H54 (cell line): ENCODE measurements at places on chromosomes 16 and 17.

DNA sequence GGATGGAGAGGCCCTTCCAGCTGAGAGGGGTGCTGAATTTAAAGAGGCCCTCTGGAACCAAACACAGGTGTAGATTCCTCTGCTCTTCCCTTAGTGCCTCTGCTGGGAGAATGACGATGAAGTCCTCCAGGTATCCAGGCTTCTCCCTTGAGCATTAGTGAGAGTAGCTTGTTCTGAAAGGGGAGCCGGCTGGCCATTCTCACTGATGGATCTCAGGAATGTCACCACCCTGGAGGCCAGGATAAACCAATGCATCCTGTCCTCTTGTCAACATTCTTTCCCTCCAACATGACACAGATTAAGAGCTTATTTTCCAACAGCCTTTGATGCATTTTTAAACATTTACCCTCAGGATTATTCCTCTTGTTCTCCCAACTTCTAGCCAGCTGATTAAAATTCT is 325.5 kb downstream of the CA10 start:
- DNase-seq: no peak

DNA sequence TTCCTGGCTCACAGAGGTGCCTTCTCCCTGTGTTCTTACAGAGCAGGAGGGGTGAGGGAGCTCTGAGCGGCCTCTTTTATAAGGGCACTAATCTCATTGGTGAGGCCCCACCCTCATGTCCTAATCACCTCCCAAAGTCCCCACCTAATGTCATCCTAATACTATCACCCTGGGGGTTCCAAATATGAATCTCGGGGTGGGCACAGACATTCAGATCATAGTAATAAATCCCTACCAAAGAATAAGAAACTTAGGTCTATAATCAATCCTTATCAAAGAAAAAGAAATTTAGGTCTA is 32.3 kb upstream of the METRNL start:
- no peak for DNase-seq

DNA sequence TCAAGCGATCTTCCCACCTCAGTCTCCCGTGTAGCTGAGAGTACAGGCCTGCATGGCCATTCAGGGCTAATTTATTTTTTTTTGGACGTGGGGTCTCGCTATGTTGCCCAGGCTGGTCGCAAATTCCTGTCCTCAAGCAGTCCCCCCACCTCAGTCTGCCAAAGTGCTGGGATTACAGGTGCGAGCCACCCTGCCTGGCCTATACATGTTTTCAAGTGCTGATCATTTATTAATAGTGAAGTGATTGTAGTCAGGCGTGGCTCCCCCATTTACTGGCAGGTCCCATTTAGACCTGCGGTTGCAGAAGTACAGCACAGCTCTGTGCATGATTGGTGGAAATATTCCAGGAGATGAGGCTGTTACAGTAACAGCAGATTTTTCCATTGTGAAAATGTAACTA is 8.4 kb downstream of the FOXK2 start:
- DNase-seq: no peak

DNA sequence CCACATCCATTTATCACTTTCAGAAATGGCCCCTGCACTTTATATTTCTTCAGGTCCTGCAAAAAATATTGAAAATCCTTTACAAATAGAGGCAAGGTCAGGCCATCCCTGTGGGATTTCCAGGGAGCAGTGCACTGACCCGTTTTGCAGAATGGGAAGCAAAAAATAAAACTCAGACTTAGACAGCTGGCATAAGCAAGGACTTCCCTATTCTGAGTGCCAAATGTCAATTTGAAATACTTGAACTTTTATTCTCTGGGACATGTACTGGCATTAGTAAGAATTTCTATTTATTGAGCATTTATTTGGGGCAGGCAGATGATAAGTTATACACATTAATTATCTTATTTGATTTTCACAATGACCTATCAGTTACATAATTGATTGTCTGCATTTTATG is 32.4 kb downstream of the PRKCB start:
- DNase-seq: no peak

GRCh38 chr16:87207509-87207908 is 109.7 kb downstream of the C16orf95 start:
- no peak for DNase-seq

DNA sequence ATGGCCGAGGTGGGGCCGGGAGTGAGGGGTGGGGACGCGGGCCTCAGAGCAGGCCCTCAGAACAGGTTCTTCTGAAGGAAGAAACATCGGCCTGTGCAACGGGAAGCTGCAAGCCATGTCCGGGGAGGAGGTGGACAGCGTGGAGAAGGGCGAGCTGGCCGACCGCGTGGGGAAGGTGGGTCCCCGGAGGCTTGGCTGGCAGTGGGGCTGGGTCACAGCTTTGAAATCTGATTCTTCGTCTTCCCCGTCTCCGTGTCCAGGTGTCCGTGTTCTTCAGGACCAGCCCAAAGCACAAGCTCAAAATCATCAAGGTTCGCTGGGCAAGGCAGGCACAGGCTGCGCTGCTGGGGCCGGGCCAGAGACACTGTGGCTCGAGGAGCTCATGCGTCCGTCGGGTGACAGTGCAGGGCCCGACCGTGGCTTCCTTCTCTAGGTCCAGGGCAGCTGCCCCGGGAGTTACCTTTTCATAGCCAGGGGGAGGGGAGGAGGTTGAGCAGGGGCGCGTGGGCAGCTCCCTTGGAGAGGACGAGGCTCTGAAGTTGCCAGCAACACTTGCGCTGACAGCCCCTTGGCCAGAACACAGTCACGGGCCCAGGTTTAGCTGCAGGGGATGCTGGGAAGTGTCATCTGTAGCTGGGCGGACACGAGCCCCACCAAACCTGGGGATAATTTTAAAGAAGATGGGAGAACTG is 51.3 kb downstream of the MEAK7 start:
- DNase-seq: no peak

- DNase-seq: no peak
Observed at GRCh38 chr17:21214777-21215541, 998 bp upstream of the TMEM11 start.

- no peak for DNase-seq
Observed at GRCh38 chr17:7064261-7064660, 15.8 kb downstream of the CLEC10A start.

DNA sequence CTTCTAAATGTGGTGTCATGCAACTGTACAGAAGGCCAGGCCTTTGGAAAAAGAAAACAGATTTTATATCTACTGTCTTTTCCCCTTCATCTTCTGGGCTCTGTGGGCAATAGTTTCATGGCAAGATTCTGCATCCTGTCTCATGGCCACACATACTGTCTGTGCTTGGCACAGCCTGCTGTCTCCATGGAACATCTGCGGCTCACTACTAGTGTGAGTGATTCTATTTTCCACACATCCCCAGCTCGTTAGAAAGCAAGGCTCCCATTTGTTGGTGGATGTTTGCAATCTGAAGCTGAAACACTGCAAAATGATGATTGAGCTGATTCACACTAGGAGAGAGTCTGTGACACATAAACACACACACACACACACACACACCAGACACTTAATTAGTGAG is 32.4 kb downstream of the CACNG3 start:
- DNase-seq: no peak

- DNase-seq: no peak
Observed at GRCh38 chr17:1718362-1719165, 5.9 kb upstream of the WDR81 start.

- no peak for DNase-seq
Observed at GRCh38 chr17:1067282-1067956, 70.5 kb downstream of the TIMM22 start.
